ENCODE measurements at places on chromosomes 6 and 20.

DNA sequence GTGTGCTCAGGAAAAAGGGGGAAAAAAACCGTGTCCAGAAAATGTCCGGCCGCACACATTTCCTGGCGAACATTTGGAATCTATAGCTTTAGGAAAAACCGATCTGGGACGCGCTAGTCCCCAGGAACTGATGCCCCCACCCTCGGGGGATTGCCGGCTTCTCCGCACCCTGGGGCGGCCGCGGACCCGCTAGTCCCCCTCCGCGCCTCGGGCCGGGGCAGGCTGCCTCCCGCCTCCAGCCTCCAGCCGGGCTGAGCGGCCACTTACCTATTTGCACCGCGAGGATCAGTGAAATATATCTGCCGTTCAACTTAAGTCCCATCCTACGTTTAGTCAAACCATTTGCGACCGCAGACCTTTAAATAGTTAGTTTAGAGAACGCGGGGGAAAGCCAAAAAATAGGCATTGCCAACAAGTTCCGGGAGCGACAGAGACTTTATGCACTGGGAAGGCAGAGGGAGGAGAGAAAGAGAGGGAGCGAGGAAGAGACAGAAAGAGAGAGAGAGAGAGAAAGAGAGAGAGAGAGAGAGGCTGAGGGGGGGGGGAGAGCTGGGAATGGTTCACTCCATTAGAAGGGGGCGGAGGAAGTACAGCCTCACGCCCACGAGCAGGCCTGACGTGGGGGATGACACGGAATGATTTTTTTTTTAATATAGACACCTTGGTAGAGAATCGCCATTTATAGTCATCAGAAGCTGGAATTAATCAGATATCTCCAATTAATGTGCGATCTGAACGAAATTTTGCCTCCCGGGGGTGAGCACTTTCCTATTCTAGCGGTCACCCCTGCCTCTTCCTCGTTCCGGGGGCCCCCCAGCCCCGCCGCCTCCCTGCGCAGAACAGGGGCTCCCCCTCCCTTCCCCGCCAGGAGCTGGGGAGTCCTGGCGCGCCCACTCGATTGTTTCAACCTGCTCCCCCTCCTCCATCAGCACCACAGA lies at the start of gene NRN1:
Gene NRN1, minus strand, starts transcription at position 498 of the 938 bp plus-strand sequence. Its CDS starts 176 bp downstream, at position 322.
- no peak for DNase-seq

- no peak for DNase-seq
Measured at GRCh38 chr6:11767458-11767857, 11.1 kb downstream of the ADTRP start.

DNA sequence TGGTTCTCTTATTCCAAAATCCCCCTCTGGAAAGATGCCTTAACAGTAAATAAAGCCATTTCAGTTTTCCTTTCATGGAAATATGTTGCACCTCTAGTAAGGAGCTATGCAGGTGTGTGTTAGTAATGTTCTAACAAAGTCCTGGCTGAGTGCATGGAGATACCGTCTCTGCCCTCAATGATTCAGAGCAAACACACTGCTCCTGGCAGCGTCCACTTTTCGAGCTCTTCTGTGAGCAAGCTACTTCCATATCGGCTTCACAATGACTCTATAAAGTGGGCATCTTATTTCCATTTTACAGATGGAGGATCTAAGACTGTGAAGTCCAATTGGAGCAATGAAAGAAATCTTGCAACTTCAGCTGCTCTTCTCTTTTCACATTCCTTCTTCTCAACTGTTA lies 3.1 kb downstream of the KLHL32 start:
- DNase-seq = no peak

DNA sequence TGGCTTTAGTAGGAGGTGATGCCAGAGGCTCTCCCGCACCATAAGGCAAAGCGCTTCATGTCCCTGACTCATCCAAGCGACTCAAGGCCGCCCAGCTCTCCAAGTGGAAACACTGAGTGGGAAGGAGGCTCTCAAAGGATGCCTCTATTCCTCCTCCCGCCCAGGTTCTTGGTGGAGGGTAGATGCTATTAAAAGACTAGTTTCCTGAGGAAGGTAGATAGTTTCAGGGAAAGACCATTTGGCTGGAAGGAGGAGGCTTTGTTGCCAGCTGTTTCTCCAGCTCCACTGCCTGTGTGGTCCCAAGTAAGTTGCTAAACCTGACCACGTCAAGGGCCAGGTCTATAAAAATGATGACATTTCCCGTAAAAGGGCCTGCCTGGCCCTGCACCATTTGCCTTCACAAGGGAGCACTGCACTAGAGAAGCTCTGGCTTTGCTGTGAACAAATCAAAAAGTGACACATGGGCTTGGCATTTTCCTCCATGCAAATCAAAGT lies 48.2 kb downstream of the GMDS start:
- peak; percentile 54 for DNase-seq

DNA sequence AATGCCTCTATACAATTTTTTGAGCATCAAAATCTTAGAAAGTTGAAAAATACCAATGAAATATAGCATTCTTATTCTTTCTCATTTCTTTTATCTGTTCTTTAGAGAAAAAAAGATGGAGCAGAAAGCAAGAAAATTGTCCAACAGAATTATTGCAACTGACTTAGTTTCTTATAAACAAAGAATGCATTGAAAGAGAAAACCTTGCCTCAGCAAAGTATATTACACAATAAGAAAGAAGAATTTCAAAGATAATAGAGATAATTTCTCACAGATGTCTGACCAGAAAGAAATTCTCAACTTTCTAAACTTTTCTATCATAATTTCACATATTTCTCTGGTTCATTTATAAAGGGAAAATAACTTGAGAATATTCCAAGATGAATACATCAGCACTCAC lies 47.0 kb upstream of the PRND start:
- no peak for DNase-seq

- no peak for DNase-seq
Measured at GRCh38 chr6:107670792-107671199, 153.3 kb downstream of the SCML4 start.

- DNase-seq = no peak
Measured at GRCh38 chr20:1626528-1627199, 6.9 kb upstream of the SIRPB1 start.

GRCh38 chr6:26240157-26241032 lies 124.6 kb upstream of the BTN3A2 start:
- DNase-seq = no peak

DNA sequence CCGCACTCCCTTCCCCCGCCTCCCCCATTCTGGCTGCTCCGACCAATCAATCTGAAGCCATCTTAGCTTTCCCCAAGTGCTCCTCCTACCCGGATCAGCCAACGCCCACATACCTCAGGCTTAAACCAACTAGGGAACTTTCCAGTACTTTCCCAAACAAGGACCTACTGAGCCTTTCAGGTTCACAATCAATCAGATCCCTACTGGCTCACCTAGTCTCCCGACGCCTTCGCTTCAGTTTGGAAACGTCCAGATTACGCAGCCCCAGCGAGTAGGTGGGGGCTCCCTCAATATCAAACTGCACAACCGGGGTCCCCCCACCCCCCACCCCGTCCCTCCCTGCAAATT lies 432 bp downstream of the HSPA1L start:
- DNase-seq = peak; percentile 99

- no peak for DNase-seq
Measured at GRCh38 chr6:168884050-168884645, 369.5 kb downstream of the THBS2 start.

DNA sequence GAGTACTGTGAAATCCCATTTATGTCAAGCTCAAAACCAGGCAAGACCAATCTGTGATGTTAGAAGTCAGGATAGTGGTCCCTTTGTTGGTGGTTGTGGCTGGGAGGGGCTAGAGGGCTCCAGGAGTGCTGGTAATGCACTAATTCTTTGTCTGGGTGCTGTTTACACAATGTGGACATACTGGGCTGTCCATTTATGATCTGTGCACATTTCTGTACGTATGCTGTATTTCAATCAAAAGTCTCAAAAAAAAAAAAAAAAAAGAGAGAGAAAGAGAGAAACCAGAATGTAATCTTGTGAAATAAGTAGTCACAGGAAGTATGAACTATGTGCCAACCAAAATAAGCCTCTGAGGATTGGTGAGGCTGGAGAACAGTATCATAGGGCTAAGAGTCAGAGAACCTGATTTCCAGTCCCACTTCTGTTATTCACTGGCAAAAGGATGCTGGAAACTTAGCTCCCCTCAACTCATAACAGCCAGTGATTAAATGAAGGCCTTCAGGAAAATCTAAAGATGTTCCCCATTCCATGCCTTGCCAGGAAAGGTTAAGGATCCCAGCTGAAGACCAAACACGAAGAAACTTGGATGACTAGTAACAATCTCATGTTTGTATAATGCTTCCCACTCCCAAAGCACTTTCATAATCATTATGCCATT lies 19.6 kb upstream of the TRAM2 start:
- DNase-seq = peak; percentile 71

- no peak for DNase-seq
Measured at GRCh38 chr6:122454673-122455072, 16.9 kb downstream of the SERINC1 start.

DNA sequence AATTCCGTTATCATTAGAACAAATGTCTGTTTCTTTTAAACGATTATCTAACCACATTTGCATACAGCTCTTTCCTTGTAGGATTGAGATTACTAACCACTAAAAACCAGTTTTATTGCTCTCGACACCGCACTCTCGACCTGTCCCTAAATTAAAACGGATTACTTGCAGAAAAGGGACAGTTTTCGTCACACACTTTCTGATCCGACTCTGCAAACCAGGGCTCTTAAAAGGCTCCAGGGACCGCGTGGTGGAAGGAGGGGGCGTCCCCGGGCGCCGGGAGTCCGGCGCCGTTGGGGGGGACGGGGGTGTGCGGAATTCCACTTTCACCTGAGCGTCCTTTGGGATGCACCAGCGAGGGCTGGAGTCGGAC lies 731 bp downstream of the MAK start:
- peak; percentile 6 for DNase-seq

DNA sequence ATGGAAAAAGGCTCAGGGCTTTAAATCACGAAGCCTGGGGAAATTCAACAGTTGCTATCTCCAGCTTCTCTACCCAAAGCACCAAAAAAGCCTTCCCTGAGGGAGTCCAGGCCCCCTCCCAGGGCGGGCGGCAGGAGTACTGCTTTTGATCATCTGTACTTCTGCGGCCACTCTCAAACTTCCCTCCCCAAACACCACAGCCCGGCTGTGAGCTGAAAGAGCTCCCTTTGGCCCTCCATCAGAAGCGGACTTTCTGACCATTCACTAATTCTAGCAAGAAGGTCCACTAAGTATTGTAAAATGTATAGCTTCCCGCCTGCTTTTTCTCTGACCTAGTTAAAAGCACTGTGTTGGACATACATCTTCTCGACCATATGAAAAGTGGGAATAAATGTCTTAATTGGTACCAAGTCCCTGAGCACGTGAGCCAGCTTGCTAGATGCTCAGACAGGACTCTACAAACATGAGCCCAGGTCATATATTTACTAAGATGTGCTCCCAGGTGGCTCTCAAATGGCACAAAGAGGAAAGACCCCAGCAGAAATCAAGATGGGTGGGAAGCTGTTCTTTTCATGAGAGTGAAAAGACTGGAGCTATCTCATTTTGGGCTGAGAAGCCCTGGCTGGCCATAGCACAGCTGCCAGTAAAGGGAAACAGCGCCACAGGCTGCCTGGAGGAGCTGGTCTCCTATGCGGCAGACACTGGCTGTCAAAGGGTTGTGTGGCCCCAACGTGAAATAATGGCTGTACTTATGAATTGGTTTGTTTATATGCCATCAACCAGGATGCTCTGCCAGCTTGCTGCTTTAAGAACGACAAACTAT lies 58.6 kb downstream of the GFOD1 start:
- DNase-seq = no peak

DNA sequence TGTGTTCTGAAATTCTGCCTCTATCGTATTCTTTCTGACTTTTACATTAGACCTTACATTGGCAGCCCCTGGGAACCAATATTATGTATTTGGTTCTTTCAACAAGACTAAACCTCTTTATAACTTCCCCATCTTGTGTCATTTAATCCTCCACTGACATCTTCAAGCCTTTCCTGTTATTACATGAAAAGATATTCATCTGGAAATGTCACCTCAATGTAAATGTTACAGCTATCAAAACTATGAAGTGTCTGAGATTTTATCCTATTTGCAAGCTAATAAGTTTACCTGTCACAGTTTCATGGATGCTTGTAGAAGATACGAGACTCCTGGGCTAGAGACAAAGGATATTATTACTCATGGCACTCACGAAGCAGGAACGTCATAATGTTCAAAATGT lies 43.9 kb upstream of the NOX3 start:
- DNase-seq = no peak

DNA sequence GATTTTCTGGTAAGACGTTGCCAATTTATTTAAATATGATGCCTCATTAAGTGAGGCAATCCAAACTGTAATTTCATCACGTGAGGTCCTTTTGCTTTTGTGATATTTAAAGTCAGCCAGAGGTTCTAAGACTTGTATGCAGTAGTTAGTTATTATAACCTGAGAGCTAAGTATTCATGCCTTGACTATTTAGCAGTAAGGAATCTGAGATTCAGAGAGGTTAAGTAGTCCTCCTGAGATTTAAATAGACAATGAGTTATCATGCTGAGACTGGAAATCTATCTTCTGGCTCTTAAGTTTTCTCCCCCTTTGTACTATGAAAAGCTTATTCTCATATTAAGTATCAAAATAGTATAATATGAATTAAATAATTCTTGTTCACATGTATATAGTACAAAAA lies 158.0 kb downstream of the UTRN start:
- no peak for DNase-seq

DNA sequence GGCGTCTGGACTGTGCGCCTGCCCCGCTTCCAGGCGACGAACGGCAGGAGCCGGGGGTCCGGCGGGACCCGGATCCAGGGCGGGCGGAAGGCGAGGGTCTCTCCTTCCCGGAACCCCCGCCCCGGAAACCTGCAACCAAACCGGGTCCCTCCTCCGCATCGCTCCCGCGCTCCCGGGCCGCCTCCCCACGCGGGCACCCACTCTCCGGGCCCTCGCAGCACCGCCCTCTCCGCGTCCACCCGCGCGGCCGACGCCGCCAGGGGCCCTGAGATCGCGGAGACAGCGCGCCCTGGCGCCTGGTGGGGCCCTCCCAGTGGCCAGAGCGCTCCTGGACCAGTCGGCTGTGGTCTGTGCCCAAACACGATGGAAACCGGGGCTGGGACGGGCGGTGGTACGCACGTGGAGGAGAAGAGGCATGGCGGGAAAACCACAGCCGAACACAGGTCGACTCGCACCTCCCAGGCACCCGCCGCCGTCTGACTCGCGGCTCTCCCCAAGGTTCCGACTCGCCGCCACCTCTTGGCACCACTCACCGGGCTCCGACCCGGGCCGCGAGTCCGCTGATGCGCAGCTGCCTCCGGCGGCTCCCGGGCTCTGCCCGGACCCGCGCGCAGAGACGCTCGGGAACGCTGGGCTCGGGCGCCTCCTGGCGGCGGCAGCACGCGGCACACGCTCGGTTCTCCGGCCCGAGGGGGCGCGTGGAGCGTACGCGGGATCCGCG lies 7.9 kb downstream of the NKX2-2 start:
- DNase-seq = no peak

GRCh38 chr6:170448751-170449630 lies 104.1 kb downstream of the PSMB1 start:
- DNase-seq = no peak

GRCh38 chr6:115060581-115060980 lies 717.8 kb upstream of the HS3ST5 start:
- DNase-seq = no peak

Data from MCF 10A (cell line).